Activated CD4-positive, CD25-positive, alpha-beta regulatory T cell (primary cell): ENCODE measurements at places on chromosomes 13 and 19.

DNA sequence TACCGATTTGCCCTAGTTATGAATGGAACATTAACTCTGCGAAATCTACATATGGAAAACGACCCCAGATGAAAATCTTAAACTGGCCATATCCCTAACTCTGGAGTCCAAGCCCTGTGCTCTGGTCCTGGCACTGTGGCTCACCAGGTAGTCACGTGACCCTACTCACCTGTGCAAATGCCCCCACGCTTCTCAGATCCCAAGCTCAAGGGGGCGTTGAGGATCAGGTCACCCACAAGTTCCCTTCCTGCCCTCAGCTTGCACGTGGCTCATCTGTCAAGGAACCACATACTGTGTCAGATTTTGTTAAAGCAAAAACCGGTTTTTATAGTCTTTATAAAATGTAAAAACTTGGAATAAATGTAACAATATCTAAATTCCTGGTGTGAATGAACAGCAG is 324.0 kb downstream of the SHISA2 start:
- no peak for DNase-seq

GRCh38 chr13:40159736-40160135 is 504.3 kb downstream of the COG6 start:
- no peak for DNase-seq

DNA sequence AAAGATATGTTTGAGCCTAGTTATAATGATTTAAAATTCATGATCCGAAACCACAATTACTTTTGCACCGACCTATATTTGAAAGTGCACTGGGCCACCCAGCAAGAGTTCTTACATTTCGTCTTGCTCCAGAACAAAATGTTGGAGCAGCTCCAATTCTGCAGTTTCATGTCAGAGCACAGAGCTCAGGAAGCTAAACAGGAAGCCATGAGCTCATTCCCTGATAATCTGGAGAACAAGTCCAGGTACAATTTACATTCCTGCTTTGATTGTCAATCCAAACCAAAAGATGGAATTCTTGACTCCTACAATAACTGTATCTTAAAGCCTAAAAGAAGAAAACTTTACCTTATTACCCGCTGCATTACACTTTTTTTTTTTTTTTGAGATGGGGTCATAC is 131.8 kb downstream of the KCTD12 start:
- no peak for DNase-seq

DNA sequence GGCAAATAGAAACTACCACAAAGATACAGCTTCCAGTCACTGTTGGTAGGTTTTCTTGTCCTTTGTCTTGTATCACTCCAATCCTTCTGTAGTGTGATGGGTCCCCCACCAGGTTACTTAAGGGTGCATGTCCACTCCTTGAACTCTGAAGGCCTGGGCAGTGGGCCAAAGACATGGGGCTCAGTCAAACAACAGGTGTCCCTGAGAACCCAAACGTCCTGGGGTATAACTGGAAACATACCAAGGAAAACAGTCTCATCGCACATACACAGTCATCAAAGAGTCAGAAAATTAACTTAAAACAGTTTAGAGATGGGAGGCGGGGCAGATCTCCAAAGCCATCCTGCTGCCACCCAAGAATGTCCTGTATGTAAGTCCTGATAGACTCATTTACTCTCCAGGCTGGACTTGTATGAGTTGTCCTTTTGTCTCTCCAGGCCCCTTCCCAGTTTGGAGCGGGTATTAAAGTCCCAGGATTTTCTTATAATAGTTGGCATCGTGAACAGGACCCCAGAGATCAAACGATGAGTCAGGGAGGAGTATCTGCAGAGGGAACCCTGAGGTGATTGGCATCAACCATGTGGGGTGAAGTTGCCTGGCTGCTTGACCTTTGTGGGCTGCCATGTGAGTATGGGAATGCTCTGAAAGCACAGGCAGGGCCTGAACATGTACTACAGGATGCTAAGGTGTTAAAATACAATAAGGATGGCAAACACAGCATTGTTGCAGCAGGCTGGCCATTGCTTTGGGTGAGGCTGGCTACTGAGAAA is 613.2 kb upstream of the KLF12 start:
- DNase-seq = no peak

- DNase-seq = no peak
These were observed 629 bp upstream of the LRRC63 start for GRCh38 chr13:46211116-46211482.

- no peak for DNase-seq
These were observed 163.5 kb downstream of the PAN3 start for GRCh38 chr13:28301839-28302238.

- peak; percentile 80 for DNase-seq
These were observed 11.1 kb upstream of the ARRDC2 start for GRCh38 chr19:17996826-17997316.
